ENCODE measurements at places on chromosomes 16 and 17. TPM values are rescaled to one million over a fixed set of nuclear protein-coding genes. Genes with fewer than 3 reads are reported as not detected.

Gene NPIPA5
- 0.99 TPM for total RNA-seq

Gene TTC19
- 35.1 TPM for total RNA-seq

Gene CBX2
- 4.6 TPM for total RNA-seq

Gene FOXN1
- not detected for total RNA-seq

Gene GAST
- not detected for total RNA-seq

Gene RMI2
- 2.8 TPM for total RNA-seq

Gene GLIS2
- total RNA-seq: 0.20 TPM

Gene C17orf50
- total RNA-seq: not detected

Gene WSCD1
- total RNA-seq: 5.2 TPM

Gene RNU2-1
- total RNA-seq: not detected

Gene MRM3
- 16.1 TPM for total RNA-seq

Gene MYH11
- under 0.01 TPM for total RNA-seq

Gene NEUROD2
- total RNA-seq: not detected

Gene KRTAP9-4
- total RNA-seq: not detected

Gene CYTH1
- 20.8 TPM for total RNA-seq

Gene FBXL16
- total RNA-seq: under 0.01 TPM

Gene FLII
- total RNA-seq: 247 TPM

Gene LRRC59
- 92.3 TPM for total RNA-seq
